ENCODE measurements at places on chromosomes 6 and 20. TPM values are rescaled to one million over a fixed set of nuclear protein-coding genes. Genes with fewer than 3 reads are reported as not detected.

- DNase-seq, result no peak
Measured at GRCh38 chr6:72819609-72820008, 197.7 kb downstream of the KCNQ5 start.

GRCh38 chr20:63567386-63568169, 6.5 kb downstream of the HELZ2 start:
- no peak for DNase-seq

- no peak for DNase-seq
Measured at GRCh38 chr20:8935878-8936277, 133.0 kb upstream of the PLCB4 start.

DNA sequence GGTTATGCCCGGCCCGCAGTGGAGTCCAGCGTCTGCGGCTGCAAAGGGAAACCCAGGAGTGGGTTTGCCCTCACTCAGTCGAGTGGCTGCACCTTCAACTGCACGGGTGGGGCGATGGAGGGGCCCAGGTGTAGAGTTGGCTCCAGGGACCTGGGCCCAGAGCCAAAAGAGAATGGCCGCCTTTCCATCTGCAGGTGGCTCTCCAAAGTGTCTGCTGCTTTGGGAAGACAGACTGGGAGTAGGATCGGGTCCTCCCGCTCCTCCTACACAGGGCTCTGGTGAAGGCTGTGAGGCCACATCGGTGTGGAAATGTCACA, 80.1 kb downstream of the PTPN1 start:
- DNase-seq, result no peak

- no peak for DNase-seq
Measured at GRCh38 chr6:16635810-16636602, 125.3 kb downstream of the ATXN1 start.

GRCh38 chr6:151723152-151723551, 84.3 kb upstream of the ESR1 start:
- DNase-seq, result no peak

- DNase-seq, result no peak
Measured at GRCh38 chr6:112268654-112269053, 14.3 kb upstream of the LAMA4 start.

DNA sequence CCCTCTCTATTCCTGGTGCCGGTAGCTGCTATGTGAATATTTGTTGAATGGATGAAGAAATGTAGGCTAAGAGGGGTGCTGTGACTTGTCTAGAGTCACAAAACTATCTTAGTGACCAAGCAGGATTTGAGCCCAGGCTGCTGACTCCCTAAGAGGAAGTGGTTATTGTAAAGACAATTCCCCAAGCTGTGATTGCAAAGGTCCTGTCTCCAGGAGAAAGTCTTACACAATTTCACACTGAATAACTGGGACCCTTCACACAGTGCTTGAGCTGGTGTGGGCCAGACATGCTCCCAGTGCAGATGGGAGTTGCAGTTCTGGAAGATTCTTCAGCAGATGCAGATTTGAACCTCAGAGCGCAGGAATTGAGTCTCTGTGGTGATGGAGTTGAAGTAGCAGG, 38.1 kb downstream of the IYD start:
- DNase-seq, result no peak

Gene TMEM170B
- 1.3 TPM for total RNA-seq

Gene BPIFA1
- not detected for total RNA-seq

Gene MAN1A1
- 3.2 TPM for total RNA-seq

Data from Panc1 (cell line).